Activated CD4-positive, alpha-beta memory T cell treated with anti-CD3 and anti-CD28 coated beads for 36 hours (primary cell): ENCODE measurements at places on chromosomes 1 and 21. TPM values are rescaled to one million over a fixed set of nuclear protein-coding genes. Genes with fewer than 3 reads are reported as not detected.

- peaks cover 21% of the 10 kb centered on the region for H3K4me1 ChIP-seq
- H3K27me3 ChIP-seq, result peaks cover 48% of the 10 kb centered on the region
- no peak overlapping the region for H3K4me3 ChIP-seq
- no peak for DNase-seq
- no peak overlapping the region for H3K27ac ChIP-seq
Measured at GRCh38 chr1:204075890-204076846, 3.3 kb downstream of the SOX13 start.

GRCh38 chr1:167514288-167514687 lies 4.0 kb downstream of the CD247 start:
- H3K4me1 ChIP-seq, result peaks cover 58% of the 10 kb centered on the region
- no peak for DNase-seq
- peaks cover 54% of the 10 kb centered on the region for H3K36me3 ChIP-seq
- peak overlapping the region; percentile 86 for H3K27ac ChIP-seq
- no peaks in the 10 kb centered on the region for H3K27me3 ChIP-seq

GRCh38 chr1:239711768-239712167 lies 325.4 kb downstream of the CHRM3 start:
- no peak for DNase-seq
- peaks cover 21% of the 10 kb centered on the region for H3K36me3 ChIP-seq
- peaks cover 22% of the 10 kb centered on the region for H3K4me1 ChIP-seq
- H3K4me3 ChIP-seq, result no peak overlapping the region
- H3K27me3 ChIP-seq, result no peaks in the 10 kb centered on the region

GRCh38 chr1:45107782-45108181 lies 95.7 kb downstream of the UROD start:
- no peaks in the 10 kb centered on the region for H3K36me3 ChIP-seq
- no peak overlapping the region for H3K4me3 ChIP-seq
- no peak overlapping the region for H3K27ac ChIP-seq
- no peaks in the 10 kb centered on the region for H3K27me3 ChIP-seq
- no peaks in the 10 kb centered on the region for H3K4me1 ChIP-seq

- H3K27ac ChIP-seq, result no peak overlapping the region
- no peaks in the 10 kb centered on the region for H3K27me3 ChIP-seq
- no peaks in the 10 kb centered on the region for H3K36me3 ChIP-seq
- DNase-seq, result no peak
- peaks cover 4% of the 10 kb centered on the region for H3K4me1 ChIP-seq
Measured at GRCh38 chr1:113683384-113684152, 75.7 kb downstream of the PHTF1 start.

DNA sequence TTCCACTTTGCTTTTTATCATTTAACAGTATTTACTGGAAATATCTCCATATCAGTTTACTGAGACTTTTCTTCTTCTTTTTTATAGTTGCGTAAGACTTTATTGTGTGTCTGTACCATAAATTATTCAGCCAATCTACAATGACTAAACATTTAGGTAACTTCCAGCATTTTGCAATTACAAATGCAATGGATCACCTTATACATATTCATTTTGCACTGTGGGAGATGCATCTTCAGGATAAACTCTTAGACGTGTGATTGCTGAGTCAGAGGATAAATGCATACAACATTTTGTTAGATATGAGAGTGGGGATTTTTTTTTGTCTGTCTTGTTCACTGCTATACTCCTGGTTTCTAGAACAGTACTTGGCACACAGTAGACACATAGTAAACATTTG lies 95.7 kb upstream of the GCLM start:
- peaks cover 16% of the 10 kb centered on the region for H3K27me3 ChIP-seq
- H3K36me3 ChIP-seq, result no peaks in the 10 kb centered on the region
- H3K4me1 ChIP-seq, result no peaks in the 10 kb centered on the region
- H3K27ac ChIP-seq, result no peak overlapping the region
- DNase-seq, result no peak

GRCh38 chr1:173505391-173505790 lies 28.3 kb downstream of the PRDX6 start:
- no peak for DNase-seq
- no peak overlapping the region for H3K4me3 ChIP-seq
- H3K27ac ChIP-seq, result no peak overlapping the region
- H3K27me3 ChIP-seq, result no peaks in the 10 kb centered on the region

- H3K36me3 ChIP-seq, result no peaks in the 10 kb centered on the region
- no peaks in the 10 kb centered on the region for H3K27me3 ChIP-seq
- no peak for DNase-seq
- H3K4me3 ChIP-seq, result no peak overlapping the region
- no peaks in the 10 kb centered on the region for H3K4me1 ChIP-seq
Measured at GRCh38 chr1:221631556-221631955, 110.3 kb downstream of the DUSP10 start.

- no peaks in the 10 kb centered on the region for H3K27me3 ChIP-seq
- no peak for DNase-seq
- H3K36me3 ChIP-seq, result no peaks in the 10 kb centered on the region
- H3K4me3 ChIP-seq, result no peak overlapping the region
- no peak overlapping the region for H3K27ac ChIP-seq
Measured at GRCh38 chr21:34348890-34349519, 14.8 kb upstream of the KCNE2 start.

DNA sequence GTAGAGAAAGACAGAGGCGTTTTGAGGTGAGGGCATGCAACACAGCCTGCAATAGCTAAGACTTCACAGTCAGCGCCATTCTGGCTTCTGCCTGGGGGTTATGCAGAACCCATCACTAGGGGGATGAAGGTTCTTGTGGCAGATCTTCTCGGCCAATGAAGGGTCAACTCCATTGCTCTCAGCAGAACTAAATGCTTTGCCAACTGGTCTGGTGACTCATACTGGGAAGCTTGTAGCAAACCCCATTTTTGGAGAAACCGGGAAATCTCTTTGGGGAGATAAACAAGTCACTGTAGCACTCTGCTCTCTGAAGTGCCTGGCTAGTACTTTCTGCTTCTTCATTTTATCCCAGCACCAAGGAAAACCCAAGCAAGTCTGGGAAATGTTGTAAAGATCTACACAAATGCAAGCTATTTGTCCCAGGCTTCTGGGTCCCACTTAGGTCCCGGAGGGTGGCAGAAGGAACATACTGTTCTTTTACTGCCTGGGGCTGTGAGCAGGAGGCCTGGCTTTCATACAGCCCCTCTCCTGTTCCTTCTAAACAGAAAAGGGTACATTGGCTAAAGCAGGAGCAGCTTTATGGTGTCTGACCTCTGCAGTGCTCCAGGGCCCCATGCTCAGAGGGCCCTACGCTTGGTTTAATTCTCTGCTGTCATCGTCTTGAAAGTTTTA lies 28.8 kb downstream of the SHISA4 start:
- H3K27me3 ChIP-seq, result peaks cover 14% of the 10 kb centered on the region
- H3K36me3 ChIP-seq, result no peaks in the 10 kb centered on the region
- peaks cover 2% of the 10 kb centered on the region for H3K4me1 ChIP-seq

GRCh38 chr1:15178571-15179484 lies 25.3 kb downstream of the TMEM51 start:
- no peak overlapping the region for H3K4me3 ChIP-seq
- no peaks in the 10 kb centered on the region for H3K36me3 ChIP-seq
- peaks cover 12% of the 10 kb centered on the region for H3K4me1 ChIP-seq

DNA sequence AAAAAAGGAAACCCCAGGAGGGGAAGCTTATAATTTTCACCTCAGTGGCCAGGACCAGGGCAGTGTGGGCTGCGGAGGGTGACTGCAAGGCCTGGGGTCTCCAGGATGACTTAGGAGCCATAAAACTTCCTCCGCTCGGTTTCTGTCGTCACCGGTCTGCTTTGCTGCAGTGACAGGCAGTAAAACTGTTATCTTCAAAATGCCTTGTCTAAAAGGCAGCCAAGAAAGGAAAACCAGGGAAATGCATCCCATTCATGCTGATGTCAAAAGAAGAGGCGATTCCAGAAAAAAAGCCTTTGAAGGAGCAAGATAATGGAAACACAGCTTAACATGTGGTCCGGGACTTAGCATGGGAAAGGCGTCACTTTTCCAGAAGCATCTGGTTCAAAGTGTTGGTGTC lies 42.0 kb downstream of the COL6A1 start:
- H3K4me3 ChIP-seq, result no peak overlapping the region
- H3K27ac ChIP-seq, result no peak overlapping the region
- DNase-seq, result no peak
- no peaks in the 10 kb centered on the region for H3K36me3 ChIP-seq
- H3K27me3 ChIP-seq, result peaks cover 25% of the 10 kb centered on the region
- H3K4me1 ChIP-seq, result no peaks in the 10 kb centered on the region

DNA sequence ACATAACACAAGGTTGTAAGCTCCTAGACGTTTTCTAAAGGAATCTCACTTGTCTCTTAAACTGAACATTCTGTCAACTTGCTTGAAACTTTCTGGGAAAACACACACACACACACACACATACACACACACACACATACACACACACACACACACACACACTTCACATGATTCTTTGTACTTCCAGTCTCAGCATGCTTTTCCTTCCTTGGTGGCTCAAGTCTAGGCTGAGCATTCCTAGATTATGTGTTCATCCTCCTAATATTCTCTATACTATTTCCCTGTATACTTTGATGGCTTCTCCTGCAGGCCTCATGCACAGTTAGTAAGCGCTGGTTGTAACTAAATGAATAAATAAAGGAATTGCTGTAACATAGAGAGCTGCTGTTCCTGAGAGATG lies 372.1 kb downstream of the PTPRC start:
- no peak overlapping the region for H3K4me3 ChIP-seq
- H3K36me3 ChIP-seq, result peaks cover 1% of the 10 kb centered on the region
- DNase-seq, result no peak
- no peak overlapping the region for H3K27ac ChIP-seq

DNA sequence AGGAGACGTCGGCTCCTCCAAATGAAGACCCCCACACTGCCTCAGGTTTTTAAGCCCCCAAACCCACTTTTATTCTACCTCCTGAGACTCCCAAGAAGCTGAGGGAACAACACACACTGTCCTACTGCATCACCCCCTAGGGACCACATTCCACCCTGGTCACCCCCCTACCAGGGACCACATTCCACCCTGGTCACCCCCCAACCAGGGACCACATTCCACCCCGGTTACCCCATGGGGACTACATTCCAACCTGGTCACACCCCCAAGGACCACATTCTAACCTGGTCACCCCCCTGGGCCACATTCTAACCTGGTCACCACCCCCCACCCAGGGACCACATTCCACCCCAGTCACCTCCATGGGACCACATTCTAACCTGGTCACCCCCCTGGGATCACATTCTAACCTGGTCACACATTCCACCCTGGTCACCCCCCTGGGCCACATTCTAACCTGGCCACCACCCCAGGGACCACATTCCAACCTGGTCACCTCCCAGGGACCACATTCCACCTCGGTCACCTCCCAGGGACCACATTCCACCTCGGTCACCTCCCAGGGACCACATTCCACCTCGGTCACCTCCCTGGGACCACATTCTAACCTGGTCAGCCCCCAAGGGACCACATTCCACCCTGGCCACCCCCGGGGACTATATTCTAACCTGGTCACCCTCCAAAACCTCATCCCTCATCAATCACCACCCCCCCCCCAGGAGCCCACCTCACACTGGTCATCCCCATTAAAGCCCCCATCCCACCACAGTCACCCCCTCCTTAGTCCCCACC lies 587.6 kb downstream of the NPHP4 start:
- H3K27ac ChIP-seq, result no peak overlapping the region
- H3K4me1 ChIP-seq, result peaks cover 5% of the 10 kb centered on the region
- no peaks in the 10 kb centered on the region for H3K27me3 ChIP-seq
- peaks cover 1% of the 10 kb centered on the region for H3K36me3 ChIP-seq
- H3K4me3 ChIP-seq, result no peak overlapping the region

DNA sequence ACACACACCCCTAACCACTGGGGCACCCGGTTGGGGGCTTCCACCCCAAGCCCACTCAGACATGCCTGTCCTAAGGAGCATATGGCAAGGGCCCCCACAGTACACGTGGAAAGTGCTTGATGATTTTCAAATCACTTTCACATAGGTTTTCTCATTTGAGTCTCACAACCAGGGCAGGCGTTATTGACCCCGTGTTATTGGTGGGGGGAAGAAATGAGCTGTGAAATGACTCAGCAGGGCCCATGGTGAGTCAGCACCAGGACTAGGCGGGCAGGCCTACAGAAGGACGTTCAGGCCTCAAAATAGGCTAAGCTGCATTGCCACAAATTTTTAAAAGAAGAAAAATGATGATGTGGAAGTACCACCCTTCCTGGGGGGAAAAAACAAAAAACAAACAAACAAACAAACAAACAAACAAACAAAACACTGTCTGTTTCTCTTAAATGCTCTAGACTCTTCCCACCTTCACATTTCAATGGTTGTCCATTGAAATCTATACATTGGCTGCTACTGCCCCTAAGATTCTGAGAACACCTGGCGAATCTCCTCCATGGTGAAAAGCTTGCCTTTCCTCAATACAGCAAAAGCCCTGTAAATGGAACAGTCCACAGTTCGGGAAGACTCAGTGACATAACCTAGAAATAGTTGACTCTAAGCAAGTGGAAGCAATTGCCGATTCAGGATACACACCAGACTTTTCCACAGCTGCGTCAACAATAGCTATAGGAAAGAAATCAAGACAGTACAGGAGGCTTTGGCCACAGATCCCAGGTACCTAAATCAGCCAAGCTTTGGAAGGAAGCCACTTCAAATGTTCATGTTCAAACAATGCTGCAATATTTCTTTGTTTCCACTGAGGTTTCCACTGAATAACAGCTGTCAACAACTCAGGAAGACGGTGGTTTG lies 234.7 kb downstream of the TOMM20 start:
- peak; percentile 79 for DNase-seq
- peaks cover 16% of the 10 kb centered on the region for H3K4me1 ChIP-seq
- H3K27me3 ChIP-seq, result no peaks in the 10 kb centered on the region
- no peak overlapping the region for H3K27ac ChIP-seq
- no peaks in the 10 kb centered on the region for H3K36me3 ChIP-seq

- no peak overlapping the region for H3K27ac ChIP-seq
- no peak for DNase-seq
- H3K27me3 ChIP-seq, result peaks cover 2% of the 10 kb centered on the region
- no peaks in the 10 kb centered on the region for H3K36me3 ChIP-seq
- no peaks in the 10 kb centered on the region for H3K4me1 ChIP-seq
Measured at GRCh38 chr1:14543191-14543840, 55.2 kb upstream of the KAZN start.

- H3K4me3 ChIP-seq, result peak overlapping the region; percentile 12
- H3K36me3 ChIP-seq, result peaks cover 10% of the 10 kb centered on the region
- peaks cover 5% of the 10 kb centered on the region for H3K27me3 ChIP-seq
- peaks cover 48% of the 10 kb centered on the region for H3K4me1 ChIP-seq
Measured at GRCh38 chr21:45224189-45224938, 63.3 kb downstream of the POFUT2 start.

- no peaks in the 10 kb centered on the region for H3K4me1 ChIP-seq
- no peaks in the 10 kb centered on the region for H3K27me3 ChIP-seq
Measured at GRCh38 chr1:180176965-180177364, 22.3 kb downstream of the QSOX1 start.

KIRREL1 gene
- total RNA-seq, result not detected

DNASE2B gene
- total RNA-seq, result not detected

CSF3R gene
- not detected for total RNA-seq

RBBP4 gene
- 325 TPM for total RNA-seq

CLDN19 gene
- total RNA-seq, result not detected

ASPM gene
- total RNA-seq, result 48.8 TPM

FNDC5 gene
- total RNA-seq, result not detected

OR2T29 gene
- not detected for total RNA-seq

BTBD8 gene
- total RNA-seq, result 2.9 TPM
